Epithelial cell of esophagus (primary cell): ENCODE measurements at places on chromosomes 7 and 10.

DNA sequence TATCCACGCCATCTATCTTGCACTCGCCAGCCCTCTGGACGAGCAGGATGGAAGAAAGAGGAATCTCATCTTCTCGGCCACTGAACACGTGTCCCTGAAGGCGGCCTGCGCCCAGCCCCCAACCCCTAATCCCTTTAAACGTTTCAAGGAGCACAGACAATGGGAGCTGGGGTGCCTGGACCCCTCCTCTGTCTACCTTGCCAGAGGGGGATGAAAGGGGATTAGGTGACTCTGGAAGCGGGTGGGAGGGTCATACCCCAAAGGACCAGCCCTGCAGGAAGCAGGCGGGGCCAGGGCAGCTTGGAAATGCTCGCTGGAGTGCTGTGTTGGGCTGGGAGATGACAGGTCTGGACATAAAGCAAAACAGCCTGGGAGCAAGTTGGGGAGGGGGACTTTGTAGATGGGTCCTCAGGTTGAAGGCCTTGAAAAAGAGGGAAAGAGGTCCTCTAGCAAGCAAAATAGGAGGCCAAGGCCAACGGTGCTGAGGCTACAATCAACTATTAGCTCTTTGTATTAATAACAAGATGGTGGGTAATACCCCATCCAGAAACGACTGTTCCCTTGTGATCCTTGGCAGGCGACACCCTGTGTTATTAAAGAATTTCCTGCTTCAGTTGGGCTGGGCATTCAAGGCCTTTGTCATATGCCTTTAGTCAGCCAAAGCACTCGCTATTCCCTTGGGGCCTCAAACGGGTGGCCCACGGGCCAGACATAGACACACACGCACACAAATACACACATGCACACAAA, 126.5 kb upstream of the UNC5B start:
- DNase-seq = no peak

DNA sequence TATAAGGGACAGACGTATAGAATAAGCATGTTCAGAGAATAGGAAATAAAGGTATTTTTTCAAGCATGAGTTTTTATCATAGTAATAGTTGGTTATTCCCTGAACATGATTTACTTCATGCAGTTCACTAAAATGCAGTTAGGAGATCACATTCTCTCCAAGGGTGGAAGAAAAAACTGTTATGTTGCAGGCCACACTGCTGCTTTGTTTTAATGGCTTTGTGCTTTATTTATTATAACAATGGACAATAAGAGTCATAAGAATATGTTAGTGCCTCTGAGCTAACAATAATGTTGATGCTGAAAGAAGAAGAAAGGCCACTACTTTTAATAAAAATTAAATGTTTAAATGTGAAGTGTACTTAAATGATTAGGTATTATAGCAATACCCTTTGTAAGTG, 78.5 kb upstream of the GATAD1 start:
- DNase-seq = no peak

DNA sequence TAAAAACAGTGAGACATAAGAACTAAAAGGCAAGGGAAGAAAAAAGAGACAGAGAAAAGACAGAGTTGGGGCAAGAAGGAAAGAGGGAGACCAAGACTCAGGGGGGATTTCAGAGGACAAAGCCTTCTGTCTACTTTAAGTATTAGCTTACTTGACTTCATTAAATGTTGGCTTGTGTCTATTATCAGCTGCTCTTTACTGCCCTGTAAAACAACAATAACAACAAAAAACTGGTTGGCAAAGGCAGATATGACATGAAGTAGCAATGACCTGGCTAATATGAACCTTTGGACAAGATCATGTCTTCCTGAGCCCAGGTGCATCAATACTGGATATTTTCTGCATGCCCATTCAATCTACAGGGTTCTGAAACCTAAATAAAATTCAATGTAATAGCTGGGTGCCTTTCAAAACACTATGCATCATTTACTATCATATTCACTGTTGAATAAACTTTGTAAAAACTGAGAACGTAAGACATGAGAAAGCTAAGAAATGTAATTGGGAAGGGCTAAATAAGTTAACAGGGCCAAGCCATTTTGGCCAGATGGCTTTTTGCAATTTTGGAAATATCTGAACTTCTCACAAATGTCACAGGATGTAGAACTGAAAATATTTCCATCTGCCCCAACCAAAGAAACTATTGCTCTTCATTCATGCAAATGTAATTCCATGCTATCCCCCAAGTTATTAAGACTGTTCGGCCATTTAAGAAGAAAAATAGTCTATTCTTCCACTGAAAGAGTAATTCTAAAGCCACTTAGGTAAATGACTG, 49.4 kb downstream of the LRRN3 start:
- DNase-seq = no peak

DNA sequence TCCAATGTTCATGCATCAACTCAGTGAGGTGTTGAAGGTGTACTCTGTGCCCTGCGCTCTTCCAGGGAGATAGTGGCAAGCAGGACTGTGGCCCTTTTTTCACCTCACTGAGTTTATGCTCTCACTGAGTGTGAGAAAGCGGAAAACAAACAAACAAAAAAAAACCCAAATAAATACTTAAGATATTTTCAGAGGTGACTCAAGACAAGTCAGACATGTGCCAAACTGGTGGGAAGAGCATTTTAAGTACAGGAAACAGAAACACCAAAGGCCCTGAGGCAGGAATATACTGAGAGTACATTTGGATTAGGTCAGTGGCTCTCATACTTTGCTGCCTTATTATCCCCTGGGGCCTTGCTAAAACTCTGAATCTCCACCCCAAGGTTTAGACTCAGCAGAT, 111.9 kb upstream of the IGFBP3 start:
- peak; percentile 86 for DNase-seq

- no peak for DNase-seq
Measured at GRCh38 chr10:102678068-102678400, 33.8 kb downstream of the TRIM8 start.

- no peak for DNase-seq
Measured at GRCh38 chr10:80598084-80598798, 60.5 kb downstream of the SH2D4B start.

- no peak for DNase-seq
Measured at GRCh38 chr10:24715246-24715769, 8.4 kb downstream of the ARHGAP21 start.

DNA sequence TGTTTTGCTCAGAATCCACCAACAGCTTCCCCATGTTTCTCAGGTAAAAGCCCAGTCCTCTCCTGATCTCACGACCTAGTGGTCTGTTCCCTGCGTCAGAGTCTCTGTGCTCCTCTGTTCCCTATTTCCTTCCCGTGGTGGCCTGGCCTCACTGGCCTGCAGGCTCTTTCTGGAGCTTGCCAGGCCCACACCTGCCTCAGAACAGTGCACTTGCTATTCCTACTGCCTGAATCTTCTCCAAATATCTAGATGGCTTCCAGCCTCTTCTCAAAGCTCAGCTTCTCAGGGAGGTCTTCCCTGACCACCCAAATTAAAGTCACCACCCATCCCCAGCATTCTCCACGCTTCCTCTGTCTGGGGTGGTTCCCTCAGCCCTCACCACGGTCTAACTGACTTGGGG, 165.3 kb downstream of the USP6NL start:
- DNase-seq = no peak

GRCh38 chr7:54394834-54395233, 147.3 kb upstream of the VSTM2A start:
- no peak for DNase-seq

- DNase-seq = no peak
Measured at GRCh38 chr7:18844735-18845134, 272.7 kb downstream of the TWIST1 start.

- peak; percentile 30 for DNase-seq
Measured at GRCh38 chr7:27641581-27642230, 21.0 kb downstream of the HIBADH start.

GRCh38 chr10:21464134-21464533, 61.3 kb downstream of the SKIDA1 start:
- DNase-seq = no peak

GRCh38 chr10:110200503-110200902, 6.9 kb upstream of the MXI1 start:
- DNase-seq = peak; percentile 52

DNA sequence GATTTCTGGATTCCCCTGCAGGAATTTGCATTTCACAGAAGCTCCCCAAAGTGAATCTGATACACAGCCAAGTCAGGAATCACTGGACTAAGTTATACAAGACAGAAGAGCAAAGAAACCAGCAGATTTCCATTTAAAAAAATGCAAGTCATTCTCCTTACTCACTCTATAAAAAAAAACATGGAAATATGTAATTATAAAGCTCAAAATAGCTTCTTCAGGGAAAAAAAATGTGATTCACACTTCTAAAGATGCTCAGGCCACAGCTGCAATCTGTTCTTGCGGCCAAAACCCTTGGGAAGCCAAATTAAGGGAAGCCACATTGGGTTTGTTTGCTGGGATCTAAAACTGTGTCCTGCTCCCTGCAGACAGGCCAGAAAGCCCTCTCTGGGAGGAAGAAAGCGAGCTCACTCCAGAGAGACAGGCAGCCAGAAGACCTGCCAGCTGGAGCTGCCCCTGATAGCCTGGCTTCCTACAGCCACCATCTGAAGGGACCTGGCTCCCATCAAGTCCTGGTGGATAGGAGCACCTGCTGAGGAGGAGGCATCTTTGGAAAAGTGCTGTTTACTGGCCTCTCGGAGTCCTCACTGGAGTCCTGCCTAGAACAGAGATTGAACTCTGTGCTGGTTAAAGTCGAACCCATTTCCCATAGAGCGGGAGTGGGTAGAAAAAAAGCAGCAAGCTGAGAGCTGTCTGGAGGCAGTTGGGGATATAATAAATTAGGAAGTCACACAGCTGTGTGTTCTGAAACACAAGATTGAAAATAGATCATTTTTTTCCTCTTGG, 359.2 kb upstream of the AOAH start:
- DNase-seq = no peak

- peak; percentile 67 for DNase-seq
Measured at GRCh38 chr7:44587843-44588711, 6.0 kb upstream of the TMED4 start.

DNA sequence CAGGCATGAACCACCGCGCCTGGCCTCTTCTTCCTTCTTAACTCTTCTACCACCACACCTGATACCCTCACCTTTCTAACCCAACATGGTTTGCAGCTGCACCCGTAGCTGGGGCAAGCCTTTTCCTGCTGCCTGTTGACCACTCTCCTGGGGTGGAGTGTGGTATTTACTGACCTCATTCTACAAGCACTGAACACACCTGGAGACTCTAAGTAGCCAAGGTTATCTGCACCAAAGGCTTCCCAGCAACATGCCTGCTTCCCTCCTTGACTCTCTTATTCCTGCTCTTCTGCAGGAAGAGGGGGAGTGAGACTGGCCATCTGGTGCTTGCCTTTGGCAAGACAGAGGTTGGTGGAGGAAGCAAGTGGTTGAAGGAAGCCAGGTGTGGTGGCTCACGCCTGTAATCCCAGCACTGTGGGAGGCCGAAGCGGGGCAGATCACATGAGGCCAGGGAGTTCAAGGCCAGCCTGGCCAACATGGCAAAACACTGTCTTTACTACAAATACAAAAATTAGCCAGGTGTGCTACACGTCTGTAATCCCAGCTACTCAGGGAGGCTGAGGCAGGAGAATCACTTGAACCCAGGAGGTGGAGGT, 10.1 kb downstream of the ACTR1A start:
- no peak for DNase-seq

- DNase-seq = no peak
Measured at GRCh38 chr7:143256932-143257331, 6.3 kb upstream of the GSTK1 start.

DNA sequence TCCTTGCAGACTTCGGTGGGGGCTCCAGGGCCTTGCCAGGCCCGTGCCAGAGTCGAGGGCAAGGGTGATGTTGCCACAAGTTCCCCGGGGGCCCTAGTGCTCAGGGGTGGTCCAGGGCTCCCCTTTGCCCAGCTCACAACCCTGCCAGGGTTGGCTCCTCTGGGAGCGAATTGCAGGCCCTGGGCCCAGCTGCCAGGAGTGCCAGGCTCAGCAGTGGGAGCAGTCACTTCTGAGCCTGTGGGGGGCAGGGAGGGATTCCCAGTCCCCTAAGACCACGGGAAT, 43.8 kb downstream of the TCERG1L start:
- DNase-seq = no peak

DNA sequence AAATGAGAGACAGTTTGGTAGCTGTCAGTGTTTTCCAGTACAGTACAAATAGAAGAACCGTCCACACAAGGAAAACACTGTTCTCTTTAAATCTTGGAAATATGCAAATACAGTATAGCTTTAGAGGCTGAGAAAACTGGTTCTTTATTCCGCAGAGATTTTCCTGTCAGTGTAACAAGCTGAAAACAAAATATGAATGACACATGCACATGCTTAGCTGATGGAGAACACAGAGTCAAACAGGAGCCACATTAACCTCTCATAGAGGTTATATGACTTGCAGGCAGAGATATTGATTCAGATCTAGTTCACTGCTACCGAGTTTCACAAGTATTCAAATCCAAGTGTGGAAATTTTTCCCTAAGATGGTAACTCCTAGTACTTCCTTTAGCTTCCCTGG, 135.2 kb upstream of the C1QL3 start:
- DNase-seq = no peak

DNA sequence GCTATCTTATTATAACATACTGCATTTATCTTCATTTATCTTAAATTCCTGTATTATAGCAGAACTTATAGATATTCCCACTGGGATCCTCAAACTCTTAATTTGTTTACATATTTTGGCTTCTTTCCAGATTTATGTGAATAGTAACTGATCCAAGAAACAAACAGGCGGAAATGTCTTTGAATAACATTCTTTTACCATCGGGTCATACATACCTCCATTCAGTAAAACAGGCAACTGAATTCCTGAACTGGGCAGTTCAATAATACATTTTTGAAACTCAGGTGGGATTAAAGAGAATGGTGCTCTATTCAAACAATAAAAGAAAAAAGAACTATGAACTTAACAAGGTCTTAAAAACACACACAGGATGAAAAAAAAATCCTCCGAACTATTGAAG, 337.4 kb downstream of the CRPPA start:
- peak; percentile 74 for DNase-seq

DNA sequence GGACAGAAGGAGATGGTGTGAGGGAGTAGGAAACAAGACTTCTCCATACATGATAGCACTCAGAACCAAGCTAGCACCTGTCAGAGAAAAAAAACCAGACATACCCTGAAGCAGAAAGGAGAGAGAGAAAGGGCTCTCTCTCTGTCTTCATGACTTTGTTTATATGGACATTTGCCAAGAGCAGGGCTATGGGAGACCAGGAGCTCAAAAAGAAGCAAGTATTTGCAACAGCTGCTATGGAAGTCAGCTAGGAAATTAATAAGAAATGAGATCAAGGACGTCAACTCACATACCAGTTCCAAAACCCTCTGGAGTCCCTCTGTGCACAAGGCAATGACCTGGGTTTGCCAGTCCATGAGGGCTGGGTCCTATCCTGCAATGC, 111.6 kb downstream of the SGMS1 start:
- no peak for DNase-seq

GRCh38 chr10:43683451-43684291, 35.0 kb upstream of the ZNF32 start:
- DNase-seq = no peak
